ENCODE measurements at places on chromosomes 3 and 15. TPM values are rescaled to one million over a fixed set of nuclear protein-coding genes. Genes with fewer than 3 reads are reported as not detected.

Gene TMEM207
- total RNA-seq: not detected

Gene NANOGP8
- total RNA-seq: not detected

Gene HEMK1
- total RNA-seq: 23.7 TPM

Gene AGBL1
- total RNA-seq: 0.55 TPM

Gene NEK10
- total RNA-seq: 12.5 TPM

Gene MORC1
- total RNA-seq: 0.06 TPM

Gene SMCO1
- not detected for total RNA-seq

Gene SCN11A
- 44.3 TPM for total RNA-seq

Gene SRPRB
- total RNA-seq: 70.7 TPM

Gene HEXA
- total RNA-seq: 52.8 TPM

Gene KBTBD12
- 0.94 TPM for total RNA-seq

Gene ZNF501
- 15.9 TPM for total RNA-seq

Gene DENND4A
- 49.4 TPM for total RNA-seq

Gene IGSF11
- total RNA-seq: 41.7 TPM

Gene ONECUT1
- 3.6 TPM for total RNA-seq

Gene TRAT1
- total RNA-seq: not detected

Gene RTP3
- not detected for total RNA-seq

Gene UBA3
- total RNA-seq: 63.4 TPM

Gene SMAD6
- total RNA-seq: 22.0 TPM

Gene GOLGA8S
- 1.1 TPM for total RNA-seq

Gene GABRG3
- 5.7 TPM for total RNA-seq

Gene TRIM69
- 41.8 TPM for total RNA-seq

Gene OXSR1
- 36.1 TPM for total RNA-seq

Gene ABHD14A
- 55.1 TPM for total RNA-seq

Gene FBXO45
- 12.6 TPM for total RNA-seq

Gene REC114
- total RNA-seq: not detected

Gene B3GNT5
- total RNA-seq: 23.4 TPM

Gene ACTC1
- 2.0 TPM for total RNA-seq

Gene ACSBG1
- 43.3 TPM for total RNA-seq
